ENCODE measurements at places on chromosomes 1 and 21.

DNA sequence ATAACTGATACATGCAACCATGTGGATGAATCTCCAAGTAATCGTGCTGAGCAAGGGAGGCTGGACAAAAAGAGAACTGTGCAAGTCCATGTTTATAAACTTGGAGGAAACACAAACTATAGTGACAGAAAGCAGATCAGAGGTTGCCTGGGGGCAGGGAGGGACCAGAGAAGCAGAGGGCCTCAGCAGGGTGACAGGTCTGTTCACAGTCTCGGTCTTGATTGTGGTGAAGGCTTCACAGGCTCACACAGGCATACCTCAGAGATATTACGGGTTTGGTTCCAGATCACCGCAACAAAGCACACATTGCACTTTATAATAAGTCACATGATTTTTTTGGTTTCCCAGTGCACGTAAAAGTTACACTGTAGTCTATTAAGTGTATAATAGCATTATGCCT lies 28.5 kb downstream of the ACOT7 start:
- no peak for DNase-seq

GRCh38 chr21:46185716-46186115 lies 1.5 kb upstream of the SPATC1L start:
- DNase-seq, result no peak

DNA sequence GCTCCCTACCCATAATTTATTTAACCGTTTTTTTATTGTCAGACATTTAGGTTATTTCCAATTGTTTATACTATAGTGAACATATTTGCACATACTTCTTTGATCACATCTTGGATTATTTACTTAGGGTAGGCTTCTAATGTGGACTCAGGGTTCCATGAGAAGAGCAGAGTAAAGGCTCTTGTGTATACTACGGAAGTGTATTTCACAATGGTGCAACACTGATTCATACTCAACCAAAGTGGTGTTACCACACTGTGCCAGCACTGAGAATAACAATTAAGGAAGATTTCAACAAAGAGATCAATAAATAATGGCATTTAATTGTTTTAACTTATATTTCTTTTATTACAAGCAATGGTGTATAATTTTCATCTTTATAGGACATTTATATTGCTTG lies 251.2 kb downstream of the ZNF326 start:
- DNase-seq, result no peak

- no peak for DNase-seq
These were observed 26.0 kb upstream of the RSPO1 start for GRCh38 chr1:37660664-37661063.

GRCh38 chr1:110035236-110035752 lies 870 bp downstream of the STRIP1 start:
- no peak for DNase-seq

DNA sequence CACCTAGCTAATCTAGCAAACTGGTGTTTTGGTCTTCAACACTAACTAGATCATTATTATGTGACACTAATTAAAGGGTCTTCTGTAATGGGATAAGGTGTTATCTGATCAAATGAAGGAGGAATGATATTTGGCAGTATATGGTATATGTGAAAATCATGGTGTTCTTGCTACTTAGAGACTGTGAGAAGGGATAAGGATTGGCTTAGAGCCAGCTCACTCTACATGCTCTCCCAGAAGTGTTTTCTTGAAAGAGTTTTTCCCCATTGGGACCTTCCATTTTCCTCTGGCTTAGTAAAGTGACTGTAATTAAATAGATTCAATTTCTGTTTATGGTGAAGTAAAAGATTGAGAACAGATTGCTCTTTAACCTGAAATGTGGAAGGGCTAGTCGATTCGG lies 71.2 kb upstream of the RGL1 start:
- no peak for DNase-seq

DNA sequence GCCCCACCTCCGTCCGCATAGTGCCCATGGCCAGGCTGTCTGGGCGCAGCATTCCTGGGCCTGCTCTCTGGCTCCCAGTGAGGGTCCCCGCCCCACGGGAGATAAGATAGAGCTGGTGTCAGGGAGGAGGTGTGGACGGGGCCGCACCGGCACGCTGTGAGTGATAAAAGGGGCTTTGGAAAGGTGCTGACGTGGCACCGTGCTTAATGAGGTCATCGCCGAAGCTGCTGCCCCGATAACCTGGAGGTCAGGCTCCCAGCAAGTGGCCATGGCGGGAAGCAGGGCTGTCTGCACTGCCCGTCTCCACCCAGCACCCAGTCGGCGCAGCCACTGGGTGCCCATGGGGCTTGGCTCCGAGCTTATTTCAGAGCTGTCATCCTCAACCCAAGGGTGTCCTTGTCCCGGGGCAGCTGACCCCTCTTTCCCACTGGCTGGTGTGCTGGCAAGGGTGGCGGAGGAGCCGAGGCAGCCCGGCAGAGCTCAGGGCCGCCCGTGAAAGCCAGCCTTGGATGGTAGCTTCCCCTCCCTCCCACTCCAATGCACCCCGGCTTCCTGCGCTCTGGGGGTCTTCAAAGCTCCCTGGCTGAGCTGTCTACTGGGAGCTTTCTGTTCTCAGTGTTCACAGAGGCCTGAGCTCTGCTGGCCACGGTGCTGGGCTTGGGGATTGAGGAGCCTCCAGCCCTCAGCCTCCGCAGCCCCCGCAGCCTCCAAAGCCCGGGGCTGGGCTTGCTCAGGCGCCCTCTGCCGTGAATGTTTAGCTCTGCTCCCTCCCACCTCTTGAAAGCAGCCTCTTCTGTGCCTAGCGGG lies 105.1 kb upstream of the ARHGEF16 start:
- DNase-seq, result no peak

DNA sequence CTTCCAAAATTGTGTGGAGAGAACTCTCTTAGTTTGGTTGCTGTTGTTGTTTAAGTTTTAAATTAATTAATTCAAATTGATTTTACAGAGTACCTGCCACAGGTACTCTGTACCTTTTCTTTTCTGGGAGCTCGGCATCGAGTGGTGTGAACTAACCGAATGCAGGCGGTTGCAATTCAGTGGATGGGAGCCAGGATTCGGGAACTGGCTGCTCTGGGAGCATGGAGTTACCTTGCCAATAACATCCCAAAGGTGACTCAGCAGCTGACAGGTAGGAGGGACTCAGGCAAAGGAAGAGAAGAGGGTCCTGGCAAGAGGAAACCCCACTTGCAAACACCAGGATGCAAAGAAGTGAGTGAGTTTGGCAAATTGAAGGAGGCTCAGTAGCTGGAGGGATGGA lies 24.7 kb upstream of the KANK4 start:
- no peak for DNase-seq

DNA sequence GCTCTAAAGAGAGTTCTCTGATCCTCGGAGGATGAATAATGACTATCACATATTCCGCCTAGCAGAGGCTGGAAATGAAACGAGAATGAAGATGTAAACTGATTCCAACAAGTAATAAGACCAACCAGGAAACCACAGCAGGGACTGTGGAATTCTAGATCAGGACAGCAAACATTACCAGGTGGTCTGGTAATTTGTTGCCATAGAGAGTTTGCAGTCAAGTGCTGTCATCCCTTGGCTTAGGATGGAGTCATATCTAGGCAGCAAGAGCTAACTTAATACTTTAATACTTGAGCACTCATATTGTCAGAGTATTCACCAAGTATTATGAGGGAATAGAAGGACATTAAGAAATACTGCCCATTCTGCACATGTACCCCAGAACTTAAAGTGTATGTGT lies 45.1 kb upstream of the MUTYH start:
- no peak for DNase-seq

DNA sequence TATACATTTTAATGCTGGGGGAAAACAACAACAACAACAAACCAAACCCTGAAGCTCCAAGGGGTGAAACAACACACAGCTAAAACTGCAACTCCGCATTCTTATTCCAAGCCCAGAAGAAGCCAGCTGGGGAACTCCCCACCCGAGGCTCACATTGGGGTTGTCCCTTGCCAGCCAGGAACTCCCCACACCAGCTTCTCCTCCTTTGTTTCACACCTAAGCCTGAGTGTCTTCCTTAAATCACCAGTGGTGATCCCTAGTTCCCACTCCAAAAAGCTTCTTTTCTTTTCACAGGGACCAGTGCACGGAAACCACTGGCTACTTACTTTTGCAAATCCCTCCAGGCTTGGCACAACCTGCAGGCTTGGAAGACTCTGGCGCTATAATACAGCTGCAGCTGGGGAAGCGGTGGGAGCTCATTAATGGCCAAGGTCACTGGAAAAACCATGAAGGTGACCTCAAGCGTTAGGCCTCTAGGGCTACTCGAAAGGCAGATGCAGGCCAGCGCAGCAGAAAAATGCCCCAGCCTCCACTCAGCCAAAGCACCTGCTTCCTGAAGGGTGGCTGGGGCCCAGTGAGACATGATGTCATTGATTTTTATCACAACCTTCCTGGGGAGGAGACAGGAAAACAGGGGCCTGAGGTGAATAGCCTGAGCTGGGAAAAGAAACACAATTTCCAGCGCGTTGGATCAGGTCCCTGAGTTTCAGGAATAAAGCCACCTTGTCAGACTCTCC lies 40.1 kb downstream of the TLR5 start:
- DNase-seq, result peak; percentile 46

DNA sequence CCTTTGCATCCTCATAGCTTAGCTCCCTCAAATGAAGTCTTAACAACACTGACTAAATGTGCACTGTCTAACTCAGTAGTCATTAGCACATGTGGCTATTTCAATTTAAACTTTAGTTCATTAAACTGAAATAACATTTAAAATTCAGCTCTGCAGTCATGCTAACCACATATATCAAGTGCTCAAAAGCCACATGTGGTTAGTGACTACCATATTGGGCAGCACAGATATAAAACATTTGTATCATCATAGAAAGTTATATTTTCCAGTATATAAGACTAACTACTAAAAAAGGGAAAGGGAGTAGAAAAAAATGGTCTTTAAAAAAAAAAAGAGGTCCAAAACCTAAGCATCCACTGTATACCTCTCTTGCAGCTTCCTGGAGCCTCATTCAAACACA lies 64.1 kb downstream of the SETD4 start:
- no peak for DNase-seq

DNA sequence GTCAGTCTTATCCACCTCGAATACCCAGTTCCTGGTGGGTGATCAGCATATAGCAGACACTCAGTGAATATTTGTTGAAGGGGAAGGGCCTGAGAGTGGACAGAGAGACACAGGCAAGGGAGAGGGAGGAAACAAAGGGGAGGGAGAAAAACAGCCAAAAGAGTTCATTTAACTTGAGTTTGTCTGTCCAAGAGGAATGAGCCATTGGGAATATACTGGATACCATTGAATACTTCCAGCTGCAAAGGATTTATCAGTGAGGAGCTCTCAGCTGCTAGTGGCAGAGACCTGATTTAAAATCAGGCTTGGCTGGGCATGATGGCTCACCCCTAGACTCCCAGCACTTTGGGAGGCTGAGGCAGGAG lies 11.5 kb upstream of the BGLAP start:
- peak; percentile 58 for DNase-seq

- no peak for DNase-seq
These were observed 902 bp downstream of the AP4B1 start for GRCh38 chr1:113903501-113904292.

- DNase-seq, result no peak
These were observed 425.5 kb downstream of the NUF2 start for GRCh38 chr1:163747261-163747660.

DNA sequence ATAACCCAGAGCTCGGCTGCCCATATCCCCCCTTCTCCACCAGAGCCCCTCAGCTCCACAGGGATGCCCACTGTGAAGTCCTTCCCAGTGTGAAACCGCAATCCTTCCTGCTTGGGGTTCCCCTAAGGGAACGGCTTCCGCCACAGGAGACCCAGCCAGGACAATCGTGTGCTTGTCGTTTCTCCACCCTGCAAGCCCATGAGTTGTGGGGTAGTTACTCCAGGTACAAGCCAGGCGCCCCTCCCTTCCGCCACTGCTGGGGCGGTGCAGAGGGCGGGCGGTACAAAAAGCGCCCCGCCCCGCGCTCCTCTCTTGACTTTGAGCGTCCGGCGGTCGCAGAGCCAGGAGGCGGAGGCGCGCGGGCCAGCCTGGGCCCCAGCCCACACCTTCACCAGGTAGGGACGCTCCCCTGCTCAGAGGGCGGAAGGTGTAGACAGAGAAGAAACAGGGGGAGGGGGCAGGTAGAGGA lies at the start of gene TINAGL1:
TINAGL1 (plus strand) TSS at position 315 of the 469 bp plus-strand sequence. CDS start 634 bp downstream, outside the sequence.
- no peak for DNase-seq

GRCh38 chr1:203055161-203055799 lies 29.0 kb downstream of the PPFIA4 start:
- DNase-seq, result no peak

GRCh38 chr1:240888039-240888786 lies 276.3 kb upstream of the GREM2 start:
- DNase-seq, result no peak

DNA sequence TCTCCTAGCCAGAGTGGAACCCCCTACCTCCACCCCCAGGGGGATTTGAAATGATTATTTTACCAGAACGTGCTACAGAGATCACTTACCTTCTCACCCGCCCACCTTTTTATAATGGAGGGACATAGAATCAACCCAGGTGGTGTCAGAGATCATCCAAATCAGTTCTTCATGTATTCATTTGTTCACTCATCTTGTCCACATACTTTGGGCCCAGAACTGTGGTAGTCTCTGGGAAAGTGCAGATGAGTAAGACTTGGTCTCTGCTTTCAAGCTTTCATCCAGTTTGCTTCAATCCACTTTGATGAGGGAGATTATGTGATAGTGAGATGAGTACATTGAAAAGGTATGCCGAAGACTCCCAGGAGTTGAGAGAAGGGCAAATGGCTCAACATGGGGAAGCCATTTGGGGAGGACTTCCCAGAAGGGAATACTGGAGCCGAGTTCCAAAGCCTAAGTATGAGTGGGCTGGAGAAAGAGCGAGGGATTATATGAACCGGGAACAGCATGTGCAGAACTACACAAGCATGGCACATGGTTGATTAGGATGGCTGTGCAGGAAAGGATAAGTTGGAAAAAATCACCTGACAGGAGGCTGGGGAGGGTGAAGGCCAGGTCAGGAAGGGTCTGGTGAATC lies 1.9 kb downstream of the FGGY start:
- no peak for DNase-seq

DNA sequence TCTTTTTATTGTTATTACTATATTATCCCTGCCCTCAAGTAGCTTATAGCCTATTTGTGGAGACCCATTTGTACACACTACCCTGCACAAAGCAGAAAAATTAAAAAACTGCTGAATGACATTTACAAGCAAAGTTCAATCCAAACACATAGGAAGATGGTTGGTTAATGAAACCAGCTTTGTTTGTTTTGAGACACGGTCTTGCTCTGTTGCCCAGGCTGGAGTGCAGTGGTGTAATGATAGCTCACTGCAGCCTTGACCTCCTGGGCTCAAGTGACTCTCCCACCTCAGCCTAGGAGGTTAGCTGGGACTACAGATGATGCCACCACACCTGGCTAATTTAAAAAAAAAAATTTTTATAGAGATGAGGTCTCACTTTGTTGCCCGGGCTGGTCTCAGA lies 31.6 kb downstream of the TGFB2 start:
- DNase-seq, result no peak
